ENCODE measurements at places on chromosomes 4 and X.

DNA sequence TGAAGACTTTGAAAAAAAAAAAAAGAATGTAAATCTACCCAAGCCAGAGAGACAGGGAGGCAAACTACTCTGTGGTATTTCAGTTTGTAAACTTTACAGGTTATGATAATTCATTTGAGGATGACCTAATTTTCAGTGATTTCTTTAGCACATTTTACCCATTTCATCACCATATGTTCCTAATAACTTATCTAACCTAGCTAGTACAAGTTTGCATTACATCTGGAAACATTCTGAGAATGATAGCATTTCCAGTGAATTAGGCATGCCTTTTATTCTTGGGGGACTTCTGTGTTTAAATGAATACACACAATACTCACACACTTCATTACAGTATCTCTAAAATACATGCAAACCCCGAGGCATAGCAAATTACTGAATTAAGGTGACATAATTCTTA is 1055.5 kb downstream of the PCDH18 start:
- no peak for DNase-seq

DNA sequence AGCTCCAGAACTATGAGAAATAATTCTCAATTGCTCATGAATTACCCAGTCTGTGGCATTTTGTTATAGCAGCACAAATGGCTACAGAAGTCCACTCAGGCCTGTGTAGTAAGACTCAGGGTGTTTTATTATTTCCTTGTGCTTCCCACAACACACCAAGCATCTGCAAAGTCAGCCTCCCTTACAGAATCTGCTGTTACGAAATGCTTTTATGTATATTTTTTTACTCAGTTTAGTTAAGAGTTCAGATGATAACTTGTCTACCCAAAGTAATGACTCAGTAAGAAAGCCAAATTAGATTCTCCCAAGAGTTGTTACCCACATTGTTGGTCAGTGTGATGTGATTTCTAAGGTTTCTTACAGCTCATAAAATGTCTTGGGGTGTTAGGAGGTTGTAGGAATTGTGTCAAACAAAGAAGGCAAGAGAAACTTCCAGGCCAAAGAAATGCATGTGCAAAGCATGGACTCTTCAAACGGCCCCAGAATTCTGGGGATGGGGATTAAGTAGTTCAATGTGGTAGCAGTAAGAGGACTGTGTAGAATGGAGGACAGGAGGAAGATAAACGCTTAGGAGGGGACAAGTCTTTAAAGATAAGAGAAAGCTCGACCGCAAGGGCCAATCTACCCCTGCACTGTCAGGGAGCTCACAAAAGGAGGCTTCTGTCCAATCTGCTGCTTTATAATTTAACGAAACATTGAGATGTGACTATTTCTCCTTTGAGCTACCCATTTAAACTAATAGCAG is 35.4 kb upstream of the TMEM184C start:
- DNase-seq = no peak

GRCh38 chrX:42385730-42386129 is 392.2 kb downstream of the PPP1R2C start:
- DNase-seq = no peak

GRCh38 chr4:85720735-85721134 is 245.8 kb downstream of the ARHGAP24 start:
- no peak for DNase-seq

- no peak for DNase-seq
Measured at GRCh38 chrX:109775386-109775785, 42.3 kb upstream of the ACSL4 start.

- DNase-seq = no peak
Measured at GRCh38 chr4:140863197-140863596, 107.0 kb upstream of the TBC1D9 start.

- DNase-seq = no peak
Measured at GRCh38 chr4:58767598-58767997, 1657.4 kb upstream of the IGFBP7 start.

- no peak for DNase-seq
Measured at GRCh38 chr4:111838406-111838930, 306.8 kb upstream of the FAM241A start.

DNA sequence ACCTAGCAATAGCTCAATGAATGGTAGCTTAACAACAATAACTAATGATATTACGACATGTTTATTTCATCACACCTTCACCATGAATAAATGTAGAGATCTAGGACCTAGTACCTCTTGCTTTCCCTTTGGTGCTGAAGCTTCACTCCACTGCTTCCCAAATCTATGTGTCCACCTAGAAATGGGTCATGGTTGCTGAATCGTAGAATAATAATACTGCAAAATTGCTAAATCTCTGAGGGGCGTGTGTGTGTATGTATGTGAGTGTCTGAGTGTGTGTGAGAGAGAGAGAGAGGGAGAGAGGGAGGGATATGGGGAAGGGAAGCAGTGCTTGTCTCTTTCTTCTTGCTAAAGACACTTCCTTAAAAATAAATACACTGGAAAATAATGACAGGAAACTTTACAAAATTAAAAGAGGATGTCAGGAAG is 109.3 kb upstream of the BMP2K start:
- no peak for DNase-seq

GRCh38 chr4:120431180-120431579 is 364.5 kb upstream of the MAD2L1 start:
- DNase-seq = no peak

DNA sequence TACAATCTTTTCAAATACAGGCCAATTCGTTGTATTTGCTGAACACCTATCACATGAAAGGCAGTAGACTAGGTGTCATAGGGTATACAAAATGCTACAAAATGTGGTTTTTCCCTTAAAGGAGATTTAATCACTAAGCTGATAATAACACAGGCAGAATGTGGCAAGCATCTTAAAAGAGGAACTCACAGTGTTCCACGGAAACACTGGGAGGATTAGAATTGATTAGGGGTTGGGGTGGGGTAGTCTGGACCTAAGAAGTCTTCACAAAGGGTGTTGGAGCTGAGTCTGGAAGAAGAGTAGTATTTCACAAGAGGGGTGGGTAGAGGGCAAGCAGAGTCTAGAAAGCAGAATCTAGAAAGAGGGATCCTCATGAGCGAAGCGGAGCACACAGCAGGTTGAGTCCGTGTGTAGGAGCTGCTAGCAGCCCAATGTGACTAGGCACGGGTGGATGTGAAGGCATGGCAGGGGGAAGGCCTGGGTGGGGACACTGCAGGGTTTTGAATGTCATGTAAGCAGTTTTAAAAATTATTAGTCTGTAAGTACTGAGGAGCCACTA is 123.6 kb downstream of the MGST2 start:
- DNase-seq = no peak

DNA sequence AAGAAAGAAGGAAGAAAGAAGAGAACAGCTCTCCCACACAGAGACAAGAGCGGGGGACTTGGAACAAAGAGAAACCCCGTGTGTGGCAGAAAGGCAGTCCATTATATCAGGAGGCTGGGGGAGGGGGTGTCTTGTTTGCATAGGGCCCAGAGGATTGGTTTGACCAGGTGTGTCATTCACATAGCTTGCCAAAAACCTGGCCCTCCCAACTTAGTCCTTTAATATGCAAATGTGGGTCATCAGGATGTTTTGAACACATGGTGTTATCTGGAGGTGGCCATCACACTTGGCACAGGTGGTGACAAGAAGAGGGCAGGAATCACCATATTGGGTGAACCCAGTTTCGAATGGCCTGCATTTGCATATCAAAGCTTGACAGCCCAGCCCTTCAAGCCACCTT is 111.7 kb downstream of the LINC00632 start:
- DNase-seq = no peak

- no peak for DNase-seq
Measured at GRCh38 chr4:86026720-86027119, 333.1 kb downstream of the MAPK10 start.

DNA sequence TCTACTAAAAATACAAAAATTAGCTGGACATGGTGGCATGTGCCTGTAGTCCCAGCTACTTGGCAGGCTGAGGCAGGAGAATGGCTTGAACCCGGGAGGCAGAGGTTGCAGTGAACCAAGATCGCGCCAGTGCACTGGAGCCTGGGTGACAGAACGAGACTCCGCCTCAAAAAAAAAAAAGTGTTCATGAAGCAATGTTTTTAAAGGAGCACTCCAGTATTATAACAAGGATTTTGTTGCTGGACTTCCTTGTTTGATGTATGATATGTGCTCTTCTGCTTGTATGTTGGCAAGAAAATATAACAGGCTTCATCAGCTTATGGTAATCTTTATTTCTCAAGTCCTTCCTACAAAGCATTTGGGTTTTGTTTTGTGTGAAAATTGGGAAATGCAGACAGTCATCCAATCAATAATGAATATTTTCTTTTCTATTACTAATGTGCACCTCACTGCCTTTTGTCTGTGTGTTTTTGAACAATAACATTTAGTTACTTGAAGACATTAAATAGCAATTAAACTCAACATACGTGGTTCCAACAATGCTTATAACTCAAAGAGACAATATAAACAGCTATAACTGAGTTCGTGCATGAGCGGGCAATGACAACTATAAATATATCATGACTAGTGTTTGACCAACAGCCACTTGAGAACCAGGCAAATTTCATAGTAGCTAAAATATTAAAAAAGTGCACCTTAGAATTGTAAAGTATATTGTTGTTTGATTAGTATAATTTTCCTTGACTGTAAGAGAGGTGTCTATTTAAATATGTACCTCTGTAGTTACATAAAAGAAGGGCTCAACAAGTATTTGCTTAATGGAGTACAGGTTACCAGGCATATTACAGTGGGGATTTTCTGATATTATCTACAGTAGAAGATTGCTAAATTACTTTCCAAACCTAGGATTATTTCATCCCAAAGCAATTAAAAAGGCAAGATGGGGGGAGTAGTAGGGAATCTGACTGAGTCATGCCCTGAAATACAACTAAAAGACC is 210.7 kb downstream of the PPP3CA start:
- DNase-seq = no peak

- DNase-seq = no peak
Measured at GRCh38 chr4:47914926-47915237, 499 bp upstream of the NFXL1 start.

GRCh38 chr4:38328989-38329729 is 334.8 kb upstream of the KLF3 start:
- DNase-seq = no peak

- no peak for DNase-seq
Measured at GRCh38 chr4:25313201-25313895, 774 bp downstream of the ZCCHC4 start.

GRCh38 chr4:113480109-113480508 is 281.4 kb downstream of the CAMK2D start:
- no peak for DNase-seq

Measured in stimulated activated CD4-positive, alpha-beta T cell treated with anti-CD3 and anti-CD28 coated beads, Interleukin-4, amount 100 ng/mL, for 1 hour (primary cell).